A673 (cell line): ENCODE measurements at places on chromosomes 1 and 21.

DNA sequence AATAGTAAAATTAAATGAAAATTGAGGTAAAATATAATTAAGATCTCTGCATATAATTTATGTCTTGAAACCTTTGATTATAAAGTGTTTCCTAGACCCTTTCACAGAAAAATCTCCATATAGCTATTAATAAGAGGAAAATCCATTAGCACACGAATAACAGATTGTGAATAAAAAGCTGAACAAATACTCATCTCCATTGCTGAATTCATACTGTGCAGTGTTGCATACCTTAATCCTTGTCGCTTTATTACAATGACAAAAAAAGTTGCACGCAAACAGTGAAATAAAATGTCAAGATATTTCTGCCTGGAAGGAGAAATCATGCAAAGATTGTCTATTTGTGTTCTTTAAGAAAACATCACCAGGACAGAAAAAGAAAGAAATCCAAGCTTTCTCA lies 499.1 kb upstream of the TMPRSS15 start:
- no peaks in the 10 kb centered on the region for H3K27me3 ChIP-seq
- DNase-seq = no peak
- H3K4me3 ChIP-seq = no peak overlapping the region
- H3K36me3 ChIP-seq = no peaks in the 10 kb centered on the region

DNA sequence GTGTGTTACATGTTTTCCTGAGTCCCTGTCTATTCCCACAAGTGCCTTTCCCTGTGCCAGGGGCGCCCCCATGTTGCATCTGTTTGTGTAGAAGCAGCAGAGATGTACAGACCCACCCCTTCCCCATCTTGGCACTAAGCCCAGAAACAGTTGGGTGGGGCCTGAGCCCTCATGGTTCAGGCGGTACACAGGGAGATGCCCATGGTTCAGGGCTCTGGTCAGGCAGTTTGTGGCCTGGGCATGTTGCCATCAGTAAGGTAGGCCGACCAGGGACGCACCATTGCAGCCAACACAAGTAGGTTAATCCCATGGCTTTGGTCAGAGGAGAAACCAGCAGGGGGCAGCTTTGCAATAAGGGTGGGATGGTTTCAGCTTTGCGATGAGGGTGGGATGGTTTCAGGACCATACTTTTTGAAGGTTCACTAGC lies 914 bp upstream of the ADGRB2 start:
- DNase-seq = peak; percentile 41
- H3K36me3 ChIP-seq = no peaks in the 10 kb centered on the region
- peaks cover 31% of the 10 kb centered on the region for H3K4me1 ChIP-seq
- no peak overlapping the region for H3K27ac ChIP-seq
- no peaks in the 10 kb centered on the region for H3K27me3 ChIP-seq
- H3K4me3 ChIP-seq = no peak overlapping the region

GRCh38 chr1:93576346-93576745 lies 105.3 kb downstream of the BCAR3 start:
- peaks cover 22% of the 10 kb centered on the region for H3K4me1 ChIP-seq
- DNase-seq = peak; percentile 76
- H3K27me3 ChIP-seq = no peaks in the 10 kb centered on the region
- no peaks in the 10 kb centered on the region for H3K36me3 ChIP-seq

- H3K4me1 ChIP-seq = no peaks in the 10 kb centered on the region
- H3K36me3 ChIP-seq = no peaks in the 10 kb centered on the region
- DNase-seq = no peak
Measured at GRCh38 chr1:147781056-147781471, 20.7 kb upstream of the GJA5 start.

DNA sequence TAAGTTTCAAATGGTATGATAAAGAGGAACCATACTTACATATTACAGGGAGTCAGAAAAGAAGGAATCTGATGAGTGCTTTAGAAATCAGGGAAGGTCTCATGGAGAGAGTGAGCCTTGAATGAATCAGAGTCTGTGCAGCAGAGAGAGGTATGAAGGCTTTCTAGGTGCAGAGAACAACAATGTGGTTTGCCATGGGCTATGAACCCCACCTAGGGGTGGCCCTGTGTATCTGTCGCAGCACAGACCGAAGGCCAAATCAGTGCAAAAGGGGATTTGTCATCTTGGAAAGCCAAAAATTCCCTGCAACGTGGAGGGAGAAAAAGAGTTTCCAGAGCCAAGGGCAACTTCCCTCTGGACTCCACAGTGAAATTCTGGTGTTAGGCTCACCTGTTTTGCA lies 3.5 kb downstream of the PAPPA2 start:
- no peak overlapping the region for H3K4me3 ChIP-seq
- no peaks in the 10 kb centered on the region for H3K36me3 ChIP-seq
- no peaks in the 10 kb centered on the region for H3K27me3 ChIP-seq
- DNase-seq = peak; percentile 4
- no peaks in the 10 kb centered on the region for H3K4me1 ChIP-seq
- no peak overlapping the region for H3K27ac ChIP-seq
